WERI-Rb-1 (cell line): ENCODE measurements at places on chromosomes 13 and 19.

DNA sequence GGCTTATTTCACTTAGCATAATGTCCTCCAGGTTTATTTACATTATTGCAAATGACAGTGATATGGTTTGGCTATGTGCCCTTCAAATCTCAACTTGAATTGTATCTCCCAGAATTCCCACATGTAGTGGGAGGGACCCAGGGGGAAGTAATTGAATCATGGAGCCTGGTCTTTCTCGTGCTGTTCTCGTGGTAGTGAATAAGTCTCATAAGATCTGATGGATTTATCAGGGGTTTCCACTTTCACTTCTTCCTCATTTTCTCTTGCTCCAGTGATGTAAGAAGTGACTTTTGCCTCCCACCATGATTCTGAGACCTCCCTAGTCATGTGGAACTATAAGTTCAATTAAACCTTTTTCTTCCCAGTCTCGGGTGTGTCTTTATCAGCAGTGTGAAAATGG lies 109.6 kb downstream of the VWA8 start:
- DNase-seq: no peak

DNA sequence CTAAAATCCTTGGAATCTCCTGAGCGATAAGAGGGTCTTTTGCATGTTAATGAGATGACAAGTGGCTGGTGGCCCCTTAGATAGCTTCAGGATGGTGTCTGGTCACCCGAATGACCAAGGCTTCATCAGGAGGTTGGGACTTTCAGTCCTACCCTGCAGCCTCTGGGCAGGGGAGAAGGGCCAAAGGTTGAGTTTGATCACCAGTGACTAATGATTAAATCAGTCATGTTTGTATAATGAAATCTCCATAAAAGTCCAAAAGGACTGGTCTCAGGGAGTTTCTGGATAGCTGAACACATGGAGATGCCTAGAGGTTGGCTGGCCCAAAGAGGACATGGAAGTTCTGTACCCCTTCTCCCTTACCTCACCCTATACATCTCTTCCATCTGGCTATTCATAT lies 316.2 kb downstream of the MTUS2 start:
- DNase-seq: no peak

- DNase-seq: no peak
Measured at GRCh38 chr19:5561559-5561958, 6.2 kb downstream of the TINCR start.

DNA sequence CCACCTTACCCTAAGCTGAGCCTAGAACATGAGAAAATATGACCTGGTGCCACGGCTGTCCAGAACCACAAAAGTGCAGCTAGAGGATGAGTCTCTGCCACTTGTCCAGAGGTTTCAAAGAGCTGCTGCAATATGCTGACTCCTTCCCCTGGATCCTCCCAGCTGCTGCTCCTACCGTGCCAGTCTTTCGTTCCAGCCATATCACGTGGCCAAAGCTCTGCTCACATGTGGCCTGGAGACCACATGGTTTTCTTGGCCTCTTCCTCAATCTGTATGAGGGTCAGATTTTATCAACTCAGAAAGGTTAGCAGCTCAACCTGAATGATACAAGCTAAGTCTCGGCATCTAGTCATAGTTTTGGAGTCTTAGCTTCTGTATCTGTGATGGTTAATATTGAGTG lies 3.2 kb upstream of the SACS start:
- DNase-seq: no peak

GRCh38 chr13:110640591-110641029 lies 25.3 kb downstream of the NAXD start:
- DNase-seq: no peak

DNA sequence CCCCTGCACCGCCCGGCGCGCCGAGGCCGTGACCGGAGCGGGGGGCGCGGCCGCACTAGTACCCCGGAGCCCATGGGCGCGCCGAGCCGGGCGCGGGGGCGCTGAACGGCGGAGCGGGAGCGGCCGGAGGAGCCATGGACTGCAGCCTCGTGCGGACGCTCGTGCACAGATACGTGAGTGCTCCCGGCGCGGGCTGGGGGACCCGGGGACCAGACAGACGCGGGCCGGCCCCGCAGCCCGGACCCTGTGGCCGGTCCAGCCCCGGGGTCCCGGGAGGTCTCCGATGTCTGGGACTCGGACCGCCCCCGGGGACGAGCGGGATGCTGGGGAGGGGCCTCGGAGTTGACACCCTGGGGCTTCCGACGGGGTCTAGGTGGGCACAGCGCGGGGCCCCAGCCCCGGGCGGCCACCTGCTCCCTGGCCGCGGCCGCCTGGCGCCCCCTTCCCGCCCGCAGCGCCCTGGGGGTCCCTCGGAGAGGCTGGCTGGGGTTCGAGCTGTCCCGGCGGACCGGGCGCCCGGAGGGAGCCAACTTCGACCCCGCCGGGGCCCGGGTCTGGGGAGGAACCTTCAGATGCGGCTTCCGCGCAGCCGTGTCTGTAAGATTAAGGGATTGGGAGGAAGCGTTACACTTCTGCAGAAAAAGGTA lies 568 bp downstream of the ATP11A start:
- DNase-seq: peak; percentile 73

GRCh38 chr19:16118489-16119033 lies 6.9 kb downstream of the RAB8A start:
- no peak for DNase-seq

DNA sequence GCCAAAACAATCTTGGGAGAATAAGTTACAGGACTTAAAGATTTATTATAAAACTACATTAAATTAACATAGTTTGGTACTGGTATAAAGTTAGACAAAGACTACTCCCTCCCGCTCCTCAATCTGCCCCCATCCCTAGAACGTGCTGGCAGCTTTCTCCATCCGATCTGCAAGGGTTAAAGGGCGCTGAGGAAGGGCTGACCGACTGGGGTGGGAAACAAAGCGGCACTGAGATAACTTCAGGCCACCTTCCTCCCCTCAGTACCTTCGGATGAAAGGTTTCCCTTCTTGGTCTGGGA lies 790 bp upstream of the SUGT1 start:
- DNase-seq: no peak

GRCh38 chr19:1968279-1969175 lies 27.6 kb downstream of the CSNK1G2 start:
- DNase-seq: no peak

GRCh38 chr19:41893899-41894298 lies 10.9 kb downstream of the ARHGEF1 start:
- no peak for DNase-seq

DNA sequence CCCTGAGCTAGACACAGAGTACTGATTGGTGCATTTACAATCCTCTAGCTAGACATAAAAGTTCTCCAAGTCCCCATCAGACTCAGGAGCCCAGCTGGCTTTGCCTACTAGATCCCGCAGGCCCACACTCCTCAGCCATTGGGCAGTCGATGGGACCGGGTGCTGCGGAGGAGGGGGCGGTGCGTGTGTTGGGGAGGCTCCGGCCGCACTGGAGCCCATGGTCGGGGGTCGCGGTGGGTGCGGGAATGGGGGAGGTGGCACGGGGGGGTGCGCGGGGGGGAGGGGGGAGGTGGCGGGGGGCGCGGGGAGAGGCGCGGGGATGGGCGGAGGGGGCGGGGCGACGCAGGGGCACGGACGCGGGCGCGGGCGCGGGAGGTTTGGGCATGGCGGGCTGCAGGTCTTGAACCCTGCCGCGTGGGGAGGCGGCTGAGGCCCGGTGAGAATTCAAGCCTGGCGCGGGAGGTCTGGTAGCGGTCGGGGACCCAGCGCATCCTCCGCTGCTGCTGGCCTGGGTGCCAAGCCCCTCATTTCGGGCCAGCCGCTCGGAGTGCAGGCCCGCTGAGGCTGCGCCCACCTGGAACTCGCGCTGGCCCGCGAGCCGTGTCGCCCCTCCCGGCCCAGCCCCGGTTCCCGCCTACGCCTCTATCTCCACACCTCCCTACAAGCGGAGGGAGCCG lies 674.1 kb downstream of the SLITRK5 start:
- no peak for DNase-seq
